ENCODE measurements at places on chromosomes 6 and 20.

DNA sequence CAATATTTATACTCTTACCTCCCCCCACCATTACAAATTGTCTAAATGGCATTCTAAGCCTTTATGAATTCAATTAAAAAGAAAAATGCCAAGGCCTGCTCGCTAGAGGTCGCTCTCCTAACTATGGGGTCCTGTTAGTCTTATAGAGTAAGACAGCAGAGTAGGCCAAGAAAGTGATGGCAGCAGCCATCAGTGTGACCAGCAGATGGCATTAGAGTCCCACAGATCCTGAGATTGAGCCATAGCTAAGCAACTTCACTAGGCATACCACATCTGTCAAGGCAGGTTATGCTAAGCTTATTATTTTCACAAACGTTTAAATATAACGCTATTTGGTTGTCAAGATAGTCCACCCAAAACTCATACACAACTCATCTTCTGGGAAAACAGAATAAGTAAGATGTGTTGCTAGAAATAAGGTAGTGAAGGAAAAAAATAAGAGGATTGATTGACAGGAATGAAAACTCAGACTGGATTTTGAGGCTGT is 57.6 kb upstream of the SCAF8 start:
- DNase-seq, result peak; percentile 90

DNA sequence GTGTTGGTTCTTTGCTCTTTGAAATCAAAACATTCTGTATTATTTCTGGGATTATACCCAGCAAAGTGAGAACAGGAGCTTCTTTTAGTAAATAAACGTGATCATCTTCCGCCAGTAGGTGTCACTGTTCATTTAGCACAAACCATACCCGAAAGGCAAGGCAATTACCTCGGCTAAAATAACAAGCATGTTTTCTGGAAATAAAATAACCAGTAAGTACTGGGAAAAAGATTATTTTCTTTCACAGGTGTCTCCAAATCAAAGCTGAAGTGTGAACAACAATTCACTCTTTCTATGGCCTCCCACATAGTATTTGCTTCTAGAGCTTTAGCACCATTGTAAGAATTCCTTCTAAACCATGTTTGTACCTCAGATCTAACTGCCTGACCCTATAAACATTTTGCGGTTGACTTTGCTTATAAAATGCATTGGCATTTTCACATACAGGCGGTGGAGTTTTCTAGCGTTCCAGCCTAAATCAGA is 144.6 kb upstream of the AGPAT4 start:
- DNase-seq, result peak; percentile 18

DNA sequence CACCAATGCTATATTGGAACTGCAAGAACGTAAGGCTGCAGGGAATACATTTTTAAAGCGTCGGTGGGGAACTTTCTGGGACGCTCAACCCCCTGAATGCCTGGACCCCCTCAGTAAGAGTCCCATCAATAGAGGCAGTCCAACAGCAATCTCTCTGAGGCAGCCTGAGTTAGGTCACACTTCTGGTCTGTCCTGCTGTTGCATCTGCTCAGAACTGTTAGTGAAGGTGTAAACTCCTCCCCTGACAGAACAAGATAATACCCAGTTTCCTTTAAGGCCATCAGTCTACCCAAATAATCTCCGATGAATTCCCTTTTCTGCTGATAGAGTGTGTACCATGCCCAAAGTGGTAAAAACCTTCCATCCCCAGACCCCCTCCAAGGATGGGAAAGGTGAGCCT is 1.1 kb upstream of the RNGTT start:
- no peak for DNase-seq

DNA sequence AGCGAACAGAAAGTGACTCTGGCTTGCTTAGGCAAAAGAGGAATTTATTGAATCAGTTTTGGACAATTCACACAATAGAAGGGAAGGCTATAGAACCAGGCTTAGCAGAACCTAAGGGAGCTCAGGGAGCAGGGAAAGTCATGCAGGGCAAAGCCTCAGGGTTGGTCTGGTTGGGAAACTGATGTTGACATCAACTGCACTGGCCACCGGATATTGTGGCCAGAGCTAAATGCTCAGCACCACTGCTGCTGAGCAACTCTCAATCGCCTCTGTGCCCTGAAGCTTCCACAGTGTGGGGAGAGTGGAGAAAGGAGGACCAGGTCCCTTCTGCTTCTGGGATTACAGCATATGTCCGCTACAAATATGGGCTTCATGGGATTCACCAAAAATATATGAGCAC is 93.3 kb upstream of the GCM1 start:
- no peak for DNase-seq

DNA sequence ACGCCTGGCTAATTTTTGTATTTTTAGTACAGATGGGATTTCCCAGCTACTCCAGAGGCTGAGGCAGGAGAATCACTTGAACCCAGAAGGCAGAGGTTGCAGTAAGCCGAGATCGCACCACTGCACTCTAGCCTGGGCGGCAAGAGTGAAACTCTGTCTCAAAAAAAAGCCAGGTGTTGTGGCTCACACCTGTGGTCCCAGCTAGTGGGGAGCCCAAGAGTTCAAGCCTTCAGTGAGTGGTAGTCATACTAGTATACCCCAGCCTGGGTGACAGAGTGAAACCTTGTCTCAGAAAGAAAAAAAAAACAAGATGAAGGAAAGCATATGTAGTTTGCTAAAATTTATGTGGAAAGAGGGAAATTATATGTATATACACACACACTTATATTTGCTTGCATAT is 20.0 kb upstream of the POU5F1 start:
- DNase-seq, result no peak

DNA sequence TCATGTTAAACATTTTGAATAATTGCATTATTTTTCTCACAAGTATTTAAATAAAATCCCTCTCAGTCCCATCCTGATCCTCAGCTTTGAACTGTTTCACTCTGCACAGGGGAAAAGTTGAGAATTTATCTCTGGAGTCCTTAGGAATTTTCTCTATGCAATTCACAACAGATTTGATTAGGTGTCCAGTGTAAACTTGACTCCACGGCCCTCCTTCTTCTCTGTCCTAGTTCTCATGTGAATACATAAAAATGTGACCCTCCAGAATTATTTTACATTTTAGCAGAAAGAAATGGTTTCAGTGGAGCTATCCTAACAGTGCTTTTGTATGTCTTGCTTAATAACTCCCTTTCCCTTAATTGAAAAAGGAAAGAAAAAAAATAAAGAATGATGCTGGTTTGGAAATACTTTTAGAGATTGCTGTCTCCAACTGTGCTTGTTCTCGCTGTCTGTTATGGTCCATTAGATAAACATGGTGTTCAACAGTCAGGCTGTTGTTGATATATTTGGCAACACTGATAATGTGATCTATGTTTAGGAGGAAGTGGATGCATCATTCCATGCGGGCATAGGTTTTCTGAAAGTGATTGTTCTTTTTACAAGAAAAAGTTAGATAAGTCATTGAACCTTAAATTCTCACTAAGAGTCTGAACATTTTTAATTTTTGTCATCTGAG is 599.4 kb upstream of the CITED2 start:
- no peak for DNase-seq

- no peak for DNase-seq
Observed at GRCh38 chr20:50406610-50407136, 103.5 kb upstream of the PTPN1 start.
